ENCODE measurements at places on chromosomes 3 and 15.

DNA sequence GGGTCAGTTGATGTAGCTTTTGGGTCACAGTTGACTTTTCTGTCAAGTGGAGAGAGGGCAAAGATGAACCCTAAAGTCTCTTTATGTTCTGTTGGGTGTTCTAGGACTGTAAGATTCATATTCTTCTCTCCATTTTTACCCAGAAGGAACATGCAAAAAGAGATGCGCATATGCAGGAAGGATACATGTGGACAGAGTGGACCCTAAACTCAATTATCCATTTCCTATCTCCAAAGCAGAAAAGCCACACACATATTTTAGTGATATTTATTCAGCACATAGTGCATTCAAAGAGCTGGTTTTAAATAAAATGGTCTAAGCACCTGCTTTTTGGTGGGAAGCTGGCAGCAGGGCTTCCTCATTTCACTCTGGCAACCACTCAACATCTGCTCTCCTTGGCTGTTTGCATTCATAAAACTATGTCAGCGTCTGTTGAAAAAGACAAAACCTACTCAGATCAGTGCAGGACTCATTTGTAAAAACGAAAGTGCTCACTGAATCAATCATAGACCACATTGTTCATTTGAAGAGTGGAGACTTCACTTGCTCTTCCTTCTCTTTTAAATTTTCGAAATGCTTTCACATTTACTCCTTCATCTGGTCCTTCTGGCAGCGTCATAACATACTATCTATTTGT is 96.6 kb downstream of the SEMA6D start:
- no peak for DNase-seq

GRCh38 chr3:42497009-42497731 is 5.3 kb upstream of the VIPR1 start:
- DNase-seq: no peak

GRCh38 chr3:82790307-82791097 is 1029.1 kb upstream of the GBE1 start:
- no peak for DNase-seq

DNA sequence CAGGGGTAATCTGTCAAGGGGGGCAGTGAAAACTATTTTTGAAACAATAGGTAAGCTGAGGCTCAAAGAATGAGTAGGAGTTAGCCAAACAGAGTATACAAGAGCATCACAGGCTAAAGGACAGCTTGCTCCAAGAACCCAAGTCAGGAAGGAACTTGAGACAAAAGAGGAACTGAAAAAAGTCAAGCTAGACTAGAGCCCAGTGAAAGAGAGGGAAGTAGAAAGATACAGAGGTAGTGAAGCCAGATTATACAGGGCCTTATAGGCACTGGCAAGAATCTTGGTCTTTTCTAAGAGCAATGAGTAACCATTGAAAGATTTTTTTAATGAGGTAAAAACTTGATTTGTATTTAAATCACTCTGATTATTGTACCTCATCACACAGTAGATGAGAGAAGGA is 69.9 kb downstream of the FILIP1L start:
- DNase-seq: no peak

- no peak for DNase-seq
Measured at GRCh38 chr3:197854596-197855343, 63.7 kb downstream of the LRCH3 start.

DNA sequence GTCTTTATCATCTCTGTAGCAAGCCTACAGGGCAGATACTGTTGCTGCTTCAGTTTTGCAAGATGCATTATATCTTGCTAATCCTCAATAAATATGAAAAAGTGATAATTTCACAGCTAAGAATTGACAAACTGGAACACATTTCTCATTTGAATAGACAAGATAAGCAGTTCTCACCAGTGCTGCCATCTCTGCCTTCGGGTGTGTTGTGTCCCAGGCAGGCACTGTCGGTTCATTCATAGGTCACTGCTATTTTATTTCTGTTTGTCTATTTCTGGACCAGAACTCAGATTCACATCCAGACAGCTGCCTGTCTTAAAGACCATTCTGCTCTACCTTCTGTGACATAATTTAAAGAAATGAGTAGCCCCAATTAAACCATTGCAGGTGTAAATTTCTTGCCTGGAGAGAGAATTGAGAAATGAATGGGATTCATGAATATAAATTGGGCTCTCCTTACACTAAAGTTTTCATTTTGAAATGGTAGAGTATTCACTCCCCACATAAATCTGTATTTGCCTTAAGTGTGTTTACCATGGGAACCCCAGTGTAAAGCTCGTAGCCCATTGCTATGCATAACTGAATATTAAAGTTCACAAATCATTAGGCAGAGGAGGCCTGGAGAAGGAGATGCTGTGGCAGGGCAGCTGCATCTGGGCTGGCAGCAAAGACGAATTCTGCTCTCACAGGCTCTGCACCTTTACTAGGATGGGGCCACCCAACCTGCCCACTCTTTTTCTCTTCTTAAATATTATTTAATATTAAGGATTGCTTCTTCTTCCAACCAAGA is 149.9 kb downstream of the ARPP21 start:
- DNase-seq: no peak

DNA sequence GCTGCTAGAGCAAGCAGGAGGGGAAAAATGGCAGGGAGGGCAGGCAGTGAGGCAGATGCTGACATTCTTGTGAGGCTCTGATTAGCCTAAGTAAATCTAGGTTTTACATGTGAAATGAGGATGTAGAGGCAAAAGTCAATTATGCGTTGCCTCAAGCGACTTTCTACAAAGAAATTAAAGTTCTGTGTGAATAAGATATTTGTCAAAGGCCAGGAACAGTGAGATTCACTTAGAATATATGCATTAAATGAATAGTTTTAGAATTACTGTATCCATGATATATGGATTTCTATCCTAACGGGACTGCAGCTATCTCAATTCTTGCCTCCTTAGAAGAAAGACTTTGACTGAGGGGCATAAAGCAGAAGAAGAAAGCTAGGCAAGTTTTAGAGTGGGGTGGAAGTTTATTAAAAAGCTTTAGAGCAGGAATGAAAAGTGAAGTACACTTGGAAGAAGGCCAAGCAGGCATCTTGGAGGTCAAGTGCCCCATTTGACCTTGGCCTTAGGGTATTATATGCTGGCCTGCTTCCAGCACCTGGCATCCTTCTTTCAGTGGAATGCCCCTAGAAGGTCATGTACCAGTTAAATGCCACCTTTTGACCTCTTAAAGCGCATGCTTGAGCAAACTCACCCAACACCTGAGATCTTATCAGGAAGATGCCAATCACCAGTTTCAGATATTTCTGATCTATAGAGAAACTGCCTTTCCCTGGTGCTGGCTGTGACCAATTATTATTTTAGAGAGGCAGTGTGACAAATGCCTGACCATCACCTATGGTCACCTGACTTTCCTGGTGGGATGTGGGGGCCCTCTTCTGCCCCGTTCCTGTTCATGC is 38.2 kb downstream of the OSTN start:
- no peak for DNase-seq

GRCh38 chr3:132723024-132723950 is 1.1 kb upstream of the NPHP3 start:
- no peak for DNase-seq

DNA sequence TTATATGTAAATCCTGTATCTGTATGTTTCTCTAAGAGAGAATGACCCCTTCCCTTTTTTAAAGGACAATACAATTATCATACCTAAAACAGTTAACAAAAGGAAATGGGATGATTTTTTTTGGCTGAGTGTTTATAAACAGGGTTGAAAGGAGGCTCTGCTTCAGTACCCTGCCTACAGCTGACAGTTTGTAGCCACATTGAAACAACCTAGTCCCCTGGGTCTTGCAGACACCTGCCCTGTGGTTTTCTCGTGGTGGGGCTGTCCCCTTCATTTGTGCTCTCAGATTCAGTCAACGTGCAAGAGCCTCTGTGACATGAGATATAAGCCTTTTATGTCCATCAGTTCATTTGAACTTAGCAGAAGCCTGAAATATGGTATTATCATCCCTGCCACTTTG is 2.3 kb upstream of the HMCES start:
- DNase-seq: no peak

DNA sequence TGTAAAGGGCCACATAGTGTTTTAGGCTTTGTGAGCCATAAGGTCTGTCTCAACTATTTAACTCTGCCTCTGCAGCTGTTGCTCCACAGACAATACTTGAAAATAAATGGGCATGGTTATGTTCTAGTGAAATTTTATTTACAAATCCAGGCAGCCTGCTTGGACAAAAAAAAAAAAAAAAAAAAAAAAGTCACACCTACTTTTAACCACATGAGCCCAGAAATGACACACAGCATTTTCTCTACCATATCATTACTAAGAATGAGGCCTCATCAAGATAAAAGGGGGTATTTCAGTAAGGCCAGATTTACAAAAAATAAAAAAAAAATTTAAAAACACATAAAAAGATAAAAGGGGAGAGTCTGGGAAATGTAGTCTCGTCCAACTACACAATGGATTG is 1.7 kb upstream of the NGLY1 start:
- no peak for DNase-seq

GRCh38 chr3:139297588-139298311 is 46.1 kb upstream of the MRPS22 start:
- DNase-seq: no peak

- no peak for DNase-seq
Measured at GRCh38 chr3:27467545-27467944, 16.6 kb downstream of the SLC4A7 start.

- no peak for DNase-seq
Measured at GRCh38 chr3:121436641-121437040, 109.1 kb downstream of the POLQ start.

GRCh38 chr3:69842789-69843188 is 103.5 kb downstream of the MITF start:
- DNase-seq: no peak

DNA sequence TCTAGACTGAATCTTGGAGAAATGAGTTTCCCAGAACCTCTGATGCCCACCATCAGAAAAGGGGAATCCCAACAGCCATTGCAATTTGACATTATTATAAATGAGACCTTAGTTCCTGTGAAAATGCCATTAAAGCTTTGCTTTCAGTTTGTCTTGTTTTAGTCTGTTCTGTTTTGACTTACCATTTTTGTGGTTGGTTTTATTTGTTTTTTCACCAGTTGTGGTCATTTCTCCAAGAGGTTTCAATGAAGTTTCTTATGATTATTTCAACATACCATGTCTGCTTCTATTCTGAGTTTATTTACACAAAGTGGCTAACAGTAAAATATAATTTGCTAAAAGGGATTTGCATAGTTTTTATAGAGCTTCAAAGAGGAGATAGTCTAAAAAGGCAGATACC is 175.0 kb upstream of the MCTP2 start:
- no peak for DNase-seq

DNA sequence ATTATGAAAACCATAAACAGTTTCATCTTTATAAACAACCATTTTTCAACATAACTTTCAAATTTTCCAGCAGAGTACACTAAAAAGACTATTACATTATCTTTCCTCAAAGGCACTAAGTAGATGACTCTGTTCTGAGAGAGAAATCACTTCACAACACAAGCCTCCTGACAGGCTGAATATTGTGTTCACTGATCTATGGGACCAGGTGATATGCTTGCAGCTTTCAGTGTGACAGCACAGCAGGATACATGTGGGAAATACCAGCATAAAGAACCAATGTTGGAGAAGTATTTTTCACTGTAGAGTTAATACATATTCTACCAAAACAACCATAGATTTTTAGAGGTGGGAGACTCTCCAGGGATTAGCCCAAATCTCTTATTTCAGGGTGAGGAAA is 350.6 kb downstream of the PLCL2 start:
- no peak for DNase-seq

GRCh38 chr3:53038679-53039375 is 7.0 kb downstream of the SFMBT1 start:
- DNase-seq: no peak

GRCh38 chr3:157029365-157029790 is 130.6 kb downstream of the CCNL1 start:
- no peak for DNase-seq

DNA sequence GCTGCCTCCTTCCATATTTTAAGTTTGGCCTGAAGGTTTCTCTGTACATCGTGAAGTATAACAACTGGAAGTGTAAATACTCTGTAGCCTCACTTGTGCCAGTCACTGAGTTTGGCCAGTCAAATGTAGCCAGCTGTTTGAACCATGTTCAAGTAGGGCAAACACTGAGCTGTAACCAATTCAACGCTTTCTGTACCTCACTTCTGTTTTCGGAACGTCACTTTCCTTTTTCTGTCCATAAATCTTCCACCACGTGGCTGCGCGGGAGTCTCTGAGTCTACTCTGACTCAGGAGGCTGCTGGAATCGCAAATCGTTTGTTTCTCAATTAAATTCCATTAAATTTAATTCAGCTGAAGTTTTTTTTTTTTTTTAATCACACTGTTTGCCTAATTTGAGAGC is 88.8 kb upstream of the RARB start:
- DNase-seq: no peak

DNA sequence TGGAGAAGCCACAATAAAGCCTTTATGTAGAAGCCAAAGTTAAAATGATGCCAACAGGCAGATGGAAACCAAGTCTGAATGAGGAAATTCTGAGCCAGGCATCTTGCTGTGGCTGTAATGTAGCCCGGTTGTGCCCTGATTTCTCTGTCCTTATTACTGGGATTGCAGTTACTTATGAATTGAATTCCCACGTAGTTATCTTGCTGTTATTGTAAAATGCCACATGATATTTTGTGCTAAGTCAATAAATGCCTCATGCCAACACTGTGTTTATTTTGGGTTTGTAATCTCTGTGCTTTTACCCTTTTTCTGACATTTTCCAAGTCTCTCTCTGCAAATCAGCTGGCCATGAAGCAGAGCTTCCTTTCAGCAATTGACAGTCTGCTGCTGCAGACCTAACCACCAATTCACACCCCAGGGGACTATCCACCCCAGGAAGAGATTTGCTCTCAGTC is 486.1 kb upstream of the GOLIM4 start:
- no peak for DNase-seq

GRCh38 chr3:78049521-78049920 is 1009.6 kb downstream of the ROBO2 start:
- DNase-seq: no peak

GRCh38 chr15:98524838-98525660 is 123.3 kb upstream of the IGF1R start:
- no peak for DNase-seq

DNA sequence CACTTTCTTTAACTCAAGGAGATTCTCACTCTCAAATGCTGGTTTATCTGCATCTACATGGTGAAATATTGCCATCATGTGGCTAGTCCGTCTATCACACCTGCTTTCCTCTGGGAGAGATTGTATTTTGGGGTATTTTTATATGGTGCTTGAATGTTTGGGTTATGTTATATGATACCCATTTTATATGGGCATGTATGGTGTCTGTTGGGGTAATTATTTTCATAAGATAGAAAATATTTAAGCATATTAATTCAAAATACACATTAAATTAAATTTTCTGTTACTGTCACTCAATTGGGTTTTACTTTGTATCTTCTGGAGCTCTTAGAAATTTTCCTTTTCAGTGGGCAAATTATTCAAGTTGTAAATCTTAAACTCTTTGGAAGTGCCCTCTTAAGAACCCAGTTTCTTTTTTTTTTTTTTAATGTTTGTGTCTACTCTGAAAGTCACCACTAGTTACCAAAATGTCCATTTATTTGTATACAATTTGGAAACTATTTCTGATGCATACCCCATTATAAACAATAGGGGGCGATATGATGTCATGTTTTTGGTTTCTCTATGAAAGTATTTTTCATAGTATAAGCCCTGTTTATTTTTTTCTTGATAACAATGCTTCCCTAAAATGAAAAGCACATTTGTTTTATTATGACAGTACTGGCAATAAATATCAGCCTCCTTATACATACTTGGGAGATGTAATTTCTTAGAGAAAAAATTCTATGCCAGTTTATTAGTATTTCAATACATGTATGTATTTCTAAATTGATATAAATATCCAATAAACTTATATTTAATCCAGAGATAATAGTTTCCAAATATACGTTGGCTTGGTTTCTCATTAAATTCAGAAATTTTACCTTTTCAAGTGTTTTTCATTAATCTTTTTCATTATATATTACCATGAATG is 36.1 kb upstream of the PLSCR5 start:
- DNase-seq: no peak

All from activated CD4-positive, CD25-positive, alpha-beta regulatory T cell (primary cell).